MG63 (cell line): ENCODE measurements at places on chromosomes 2 and 18. TPM values are rescaled to one million over a fixed set of nuclear protein-coding genes. Genes with fewer than 3 reads are reported as not detected.

Gene GPR45
- total RNA-seq: not detected in 2 replicates

Gene CYP27A1
- total RNA-seq: 7.7 and 8.9 TPM in 2 replicates

Gene AGAP1
- 5.8 and 8.8 TPM in 2 replicates for total RNA-seq

Gene CCDC85A
- total RNA-seq: 0.89 TPM in 1 of 2 replicates, not detected in the other

GRCh38 chr2:191218292-191218898 is 26.8 kb upstream of the MYO1B start:
- peak; percentile 28 for DNase-seq

- DNase-seq: no peak
Observed at GRCh38 chr2:106127282-106127771, 66.8 kb downstream of the UXS1 start.

DNA sequence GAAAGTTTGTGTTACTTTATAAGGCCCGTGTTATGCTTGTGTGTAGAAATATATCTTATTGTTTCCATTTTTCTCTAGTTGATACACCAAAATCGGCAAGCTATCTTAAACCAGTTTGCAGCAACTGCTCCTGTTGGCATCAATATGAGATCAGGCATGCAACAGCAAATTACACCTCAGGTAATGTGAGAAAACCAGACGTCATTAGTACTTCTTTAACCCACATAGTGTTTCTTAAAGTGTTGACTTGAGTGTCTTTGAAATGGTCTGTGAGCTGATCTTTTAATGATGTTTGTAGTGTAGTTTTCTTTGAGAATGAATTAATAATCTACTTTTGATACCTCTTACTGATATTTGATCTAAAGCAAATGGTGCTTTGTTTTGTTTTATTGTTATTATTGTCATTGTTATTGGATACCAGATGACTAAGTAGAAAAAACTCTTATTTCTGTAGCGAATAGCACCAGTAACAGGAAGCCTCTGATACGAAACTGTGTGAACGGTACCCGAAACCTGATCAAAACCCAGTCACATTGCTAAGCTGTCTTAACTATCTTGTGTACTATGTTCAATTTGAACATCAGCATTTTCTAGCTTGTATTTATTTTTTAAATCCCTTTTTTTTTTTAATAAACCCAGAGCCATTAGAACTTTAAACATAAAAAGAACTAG is 53.7 kb downstream of the PTRHD1 start:
- DNase-seq: no peak

- no peak for DNase-seq
Observed at GRCh38 chr2:198546122-198546521, 741.7 kb downstream of the PLCL1 start.

DNA sequence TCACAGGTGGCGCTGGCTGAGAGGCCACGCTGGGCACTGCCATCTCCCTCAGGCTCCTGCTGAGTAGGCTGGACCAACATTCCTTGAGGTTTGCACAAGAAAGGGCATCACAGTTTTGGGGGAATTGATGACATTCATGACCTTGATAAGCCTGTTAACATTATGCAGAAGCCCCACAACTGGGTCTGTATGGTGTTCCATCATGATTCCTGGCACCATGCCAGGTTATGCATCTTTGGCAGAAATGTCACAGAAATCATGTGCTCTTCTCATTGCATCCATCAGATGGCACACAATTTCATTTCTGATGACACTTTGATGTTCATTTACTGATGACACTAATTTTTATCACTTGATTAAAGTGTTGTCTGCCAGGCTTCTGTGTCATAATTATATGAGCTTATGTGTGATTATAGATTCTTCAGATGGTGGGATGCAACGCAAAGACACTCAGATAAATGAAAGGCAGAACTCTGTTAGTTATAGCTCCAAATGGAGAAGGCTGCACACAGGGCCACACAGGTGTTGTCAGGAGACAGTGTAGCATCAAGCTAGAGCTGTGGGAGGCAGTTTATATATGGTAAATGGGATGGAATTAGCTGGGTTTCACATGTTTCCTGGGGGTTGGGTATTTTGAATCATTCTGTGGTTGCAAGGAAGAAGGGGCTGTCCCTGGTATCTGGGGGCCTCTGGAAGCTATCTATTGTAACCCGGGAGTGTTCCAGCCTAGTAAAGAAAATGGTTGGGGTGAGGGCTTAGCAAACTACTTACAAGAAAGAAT is 191.3 kb downstream of the SLC39A10 start:
- no peak for DNase-seq
